H9 (cell line): ENCODE measurements at places on chromosomes 3 and 15.

GRCh38 chr15:37083610-37084009 lies 16.7 kb downstream of the MEIS2 start:
- DNase-seq: no peak

- no peak for DNase-seq
Observed at GRCh38 chr15:84750583-84751092, 2.2 kb downstream of the ZNF592 start.

- DNase-seq: no peak
Observed at GRCh38 chr3:88542916-88543315, 393.2 kb downstream of the C3orf38 start.

- DNase-seq: no peak
Observed at GRCh38 chr15:42021593-42021992, 751 bp upstream of the PLA2G4E start.

GRCh38 chr3:16916840-16917239 lies 32.1 kb downstream of the PLCL2 start:
- no peak for DNase-seq

GRCh38 chr3:54120657-54121413 lies 1.5 kb upstream of the CACNA2D3 start:
- peak; percentile 69 for DNase-seq

- DNase-seq: peak; percentile 73
Observed at GRCh38 chr3:128794770-128795649, 69.0 kb downstream of the RAB7A start.

GRCh38 chr3:39804951-39805350 lies 4.5 kb upstream of the MYRIP start:
- DNase-seq: no peak

GRCh38 chr3:4687167-4687566 lies 194.0 kb downstream of the ITPR1 start:
- no peak for DNase-seq

GRCh38 chr3:46899151-46900006 lies 21.9 kb downstream of the PTH1R start:
- no peak for DNase-seq

- DNase-seq: no peak
Observed at GRCh38 chr3:17300441-17300840, 415.7 kb downstream of the PLCL2 start.

- no peak for DNase-seq
Observed at GRCh38 chr15:42016971-42017370, 3.9 kb downstream of the PLA2G4E start.

GRCh38 chr3:168096210-168096652 lies 507 bp upstream of the GOLIM4 start:
- DNase-seq: peak; percentile 52

DNA sequence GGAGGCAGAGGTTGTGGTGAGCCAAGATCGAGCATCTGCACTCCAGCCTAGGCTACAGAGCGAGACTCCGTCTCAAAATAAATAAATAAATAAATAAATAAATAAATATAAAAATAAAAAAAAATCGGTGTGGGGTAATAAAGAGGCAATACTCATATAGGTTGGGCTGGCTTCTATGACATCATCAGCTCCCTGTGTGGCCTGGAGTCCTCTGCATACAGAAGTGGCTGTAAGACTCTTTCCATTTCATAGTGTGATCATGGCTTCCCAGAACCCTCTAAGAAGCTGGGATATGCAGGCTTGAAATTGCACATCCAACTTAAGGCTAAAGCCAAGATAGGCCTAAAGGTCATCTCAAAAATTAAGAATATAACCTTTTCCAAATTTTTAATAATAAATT lies 101.6 kb downstream of the ZIC4 start:
- DNase-seq: no peak

GRCh38 chr3:94928921-94929320 lies 866.1 kb downstream of the NSUN3 start:
- no peak for DNase-seq

- no peak for DNase-seq
Observed at GRCh38 chr15:86595741-86596140, 516.1 kb downstream of the AGBL1 start.

- no peak for DNase-seq
Observed at GRCh38 chr15:71707230-71708050, 102.9 kb upstream of the NR2E3 start.

GRCh38 chr15:85414037-85414436 lies 33.6 kb downstream of the AKAP13 start:
- no peak for DNase-seq

GRCh38 chr3:3664935-3665334 lies 134.3 kb upstream of the LRRN1 start:
- no peak for DNase-seq

GRCh38 chr3:97952872-97953271 lies 19.4 kb downstream of the RIOX2 start:
- no peak for DNase-seq

- no peak for DNase-seq
Observed at GRCh38 chr3:149815321-149815720, 2.3 kb downstream of the RNF13 start.

- DNase-seq: no peak
Observed at GRCh38 chr3:141949972-141950371, 73.5 kb downstream of the ATP1B3 start.

- DNase-seq: no peak
Observed at GRCh38 chr3:186042521-186043202, 66.2 kb downstream of the ETV5 start.

- DNase-seq: no peak
Observed at GRCh38 chr15:48541341-48542278, 103.9 kb downstream of the FBN1 start.

GRCh38 chr3:62727536-62727935 lies 147.7 kb downstream of the CADPS start:
- no peak for DNase-seq

- DNase-seq: no peak
Observed at GRCh38 chr3:16146015-16146730, 28.3 kb upstream of the GALNT15 start.

GRCh38 chr3:122415104-122415744 lies 638 bp downstream of the WDR5B start:
- DNase-seq: peak; percentile 50

GRCh38 chr15:68507447-68507846 lies 71.3 kb upstream of the CORO2B start:
- peak; percentile 17 for DNase-seq

DNA sequence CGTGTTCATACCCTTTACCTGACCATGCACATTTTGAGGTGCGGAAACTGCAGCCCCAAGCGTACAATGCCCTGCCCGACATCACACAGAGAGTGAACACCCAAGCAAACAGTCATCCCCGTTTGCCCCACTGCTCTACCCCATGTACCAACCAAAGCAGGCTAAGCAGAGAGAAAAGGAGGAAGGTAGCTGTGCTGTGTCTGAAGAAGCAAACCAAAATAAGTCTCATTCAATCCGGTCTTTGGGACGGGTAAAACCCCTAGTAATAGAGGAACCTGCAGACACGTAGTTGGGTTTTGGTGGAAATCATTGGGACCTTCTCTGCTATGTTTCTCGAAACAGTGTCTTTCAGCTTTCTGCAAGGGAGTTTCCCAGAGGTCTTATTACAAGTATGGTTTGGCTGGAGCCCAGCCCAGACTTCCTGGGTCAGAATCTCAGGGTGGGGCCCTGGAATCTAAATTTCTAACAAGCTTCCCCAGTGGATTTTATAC lies 164.6 kb upstream of the HES1 start:
- no peak for DNase-seq

DNA sequence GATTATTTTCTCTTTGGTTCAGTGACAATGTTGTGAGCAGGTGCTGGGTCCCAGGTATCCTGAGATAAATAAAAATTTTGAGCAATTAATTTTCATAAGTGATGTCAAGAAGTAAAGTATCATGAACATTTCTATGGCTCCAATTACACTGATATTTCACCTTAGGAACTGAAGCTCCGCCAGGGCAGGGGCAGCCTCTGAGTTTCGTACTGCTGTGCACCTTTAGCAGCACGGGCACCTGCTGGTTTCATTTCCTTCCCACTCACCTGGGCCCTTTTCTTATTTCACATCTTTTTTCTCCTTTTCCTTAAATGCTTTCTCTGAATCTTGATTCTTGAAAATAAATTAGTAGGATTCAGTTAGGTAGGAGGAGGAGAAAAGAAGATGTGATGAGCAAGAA lies 1.2 kb upstream of the IL1RAP start:
- no peak for DNase-seq

- no peak for DNase-seq
Observed at GRCh38 chr3:188123170-188123905, 30.6 kb upstream of the LPP start.

- no peak for DNase-seq
Observed at GRCh38 chr3:188782613-188783124, 389.1 kb upstream of the TPRG1 start.

DNA sequence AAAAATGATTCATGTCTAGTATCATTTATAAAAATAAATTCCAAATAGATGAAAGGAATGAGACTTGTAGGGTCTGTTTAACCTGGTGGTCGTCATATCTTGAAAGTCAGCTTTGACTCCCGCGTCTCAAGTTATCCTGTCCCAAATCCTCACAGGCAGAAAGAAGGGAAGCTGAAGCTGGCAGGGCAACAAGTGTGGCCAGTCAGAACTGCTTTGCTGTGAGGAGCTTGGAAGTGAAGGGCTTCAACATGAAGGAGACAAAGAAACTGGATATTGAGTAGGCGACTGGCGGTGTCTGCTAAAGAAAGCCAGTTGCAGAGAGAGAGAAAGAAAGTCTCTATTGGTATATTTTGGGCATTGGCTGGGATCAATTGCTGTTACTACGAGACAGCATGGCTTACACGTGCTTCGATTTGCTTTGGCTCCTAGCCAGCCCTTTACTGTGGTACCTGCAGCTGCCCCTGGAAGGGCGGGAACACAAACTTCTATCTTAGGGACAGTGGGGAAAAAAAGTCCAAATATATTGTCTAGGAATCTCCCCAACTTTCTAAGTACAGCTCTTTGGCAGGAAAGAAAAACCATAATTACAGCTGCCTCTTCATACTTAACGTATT lies 107.2 kb downstream of the CHST2 start:
- DNase-seq: no peak

DNA sequence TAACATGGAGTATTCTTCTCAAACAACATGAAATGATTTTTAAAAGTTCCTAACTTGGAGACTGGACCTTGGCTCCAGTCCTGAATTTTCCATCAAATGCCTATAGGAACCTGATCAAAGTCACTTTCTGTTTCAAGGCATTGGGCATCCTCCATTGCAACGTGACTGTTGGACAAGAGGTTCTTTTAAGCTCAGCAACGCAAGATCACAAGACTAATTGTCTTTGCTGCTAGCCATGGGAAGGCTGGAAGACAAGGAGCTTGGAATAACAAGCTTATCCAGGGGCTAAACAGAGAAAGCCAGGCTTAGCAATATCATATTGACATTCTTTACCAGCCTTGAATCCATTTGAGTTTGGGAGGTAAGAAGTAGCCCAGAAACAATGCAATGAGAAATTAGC lies 48.3 kb downstream of the SST start:
- DNase-seq: no peak

- no peak for DNase-seq
Observed at GRCh38 chr15:35014241-35014640, 26.2 kb upstream of the ZNF770 start.

GRCh38 chr15:32790352-32790999 lies 72.7 kb downstream of the GREM1 start:
- no peak for DNase-seq
